ENCODE measurements at places on chromosomes 2 and 18. TPM values are rescaled to one million over a fixed set of nuclear protein-coding genes. Genes with fewer than 3 reads are reported as not detected.

GRCh38 chr2:35228584-35228983 lies 1127.0 kb upstream of the CRIM1 start:
- DNase-seq, result no peak

DNA sequence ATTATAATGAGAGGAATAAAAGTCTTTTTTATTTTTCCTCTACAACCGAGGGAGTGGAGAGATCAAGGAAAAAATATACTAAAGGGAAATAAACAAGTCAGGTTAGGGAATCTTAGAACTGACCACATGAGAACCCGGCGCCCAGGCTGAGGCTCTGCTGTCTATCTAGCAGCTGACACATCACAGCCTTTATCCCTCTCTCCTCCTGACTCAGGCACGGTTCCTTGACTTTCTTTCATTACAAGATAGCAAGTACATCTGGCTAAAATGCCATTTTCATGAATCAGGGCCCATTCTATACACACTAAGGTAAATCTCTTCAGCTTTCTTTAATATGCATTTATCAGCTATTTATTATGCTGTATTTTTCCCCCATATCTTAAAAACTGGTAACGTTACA lies 296.0 kb downstream of the TMX3 start:
- peak; percentile 49 for DNase-seq

- no peak for DNase-seq
Measured at GRCh38 chr2:128369108-128369555, 50.5 kb upstream of the HS6ST1 start.

- no peak for DNase-seq
Measured at GRCh38 chr18:44723411-44723810, 42.7 kb downstream of the SETBP1 start.

- peak; percentile 12 for DNase-seq
Measured at GRCh38 chr2:224405841-224406370, 4.0 kb upstream of the FAM124B start.

GRCh38 chr2:67997903-67998302 lies 64.9 kb downstream of the C1D start:
- peak; percentile 44 for DNase-seq

DNA sequence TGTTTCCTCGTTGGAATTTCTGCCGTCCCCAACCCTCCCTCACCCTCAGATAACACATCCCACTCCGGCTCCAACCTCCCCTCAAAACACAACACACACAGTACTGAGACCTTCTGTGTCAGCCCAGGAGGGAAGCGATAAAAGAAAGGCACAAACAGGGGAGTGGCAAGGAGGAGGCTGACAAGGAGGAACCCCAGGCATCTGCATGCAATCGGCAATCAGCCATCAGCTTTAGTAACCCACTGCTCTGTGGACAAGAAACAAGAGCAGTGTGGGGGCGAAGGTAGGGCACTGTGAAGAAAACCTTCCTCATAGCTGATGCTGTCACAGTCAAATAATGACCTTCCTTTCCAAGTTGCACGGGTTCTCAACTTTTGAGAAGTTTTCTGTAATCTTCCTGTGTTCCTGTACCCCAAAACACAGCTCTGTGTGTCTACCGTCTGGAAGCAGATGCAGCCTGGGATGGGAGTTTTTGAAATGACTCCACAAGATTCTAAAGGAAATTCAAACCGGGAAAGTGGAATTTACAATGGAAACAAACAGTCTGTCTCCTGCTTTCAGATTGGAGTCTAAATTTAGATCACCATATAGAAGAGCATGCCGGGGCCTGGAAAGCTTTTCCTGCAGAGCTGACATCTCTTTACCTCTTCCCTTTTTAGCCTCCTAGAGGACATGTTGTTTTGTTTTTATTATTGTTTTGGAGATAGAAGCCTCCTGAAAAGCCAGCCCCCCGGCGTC lies 16.4 kb upstream of the LPIN2 start:
- no peak for DNase-seq

DNA sequence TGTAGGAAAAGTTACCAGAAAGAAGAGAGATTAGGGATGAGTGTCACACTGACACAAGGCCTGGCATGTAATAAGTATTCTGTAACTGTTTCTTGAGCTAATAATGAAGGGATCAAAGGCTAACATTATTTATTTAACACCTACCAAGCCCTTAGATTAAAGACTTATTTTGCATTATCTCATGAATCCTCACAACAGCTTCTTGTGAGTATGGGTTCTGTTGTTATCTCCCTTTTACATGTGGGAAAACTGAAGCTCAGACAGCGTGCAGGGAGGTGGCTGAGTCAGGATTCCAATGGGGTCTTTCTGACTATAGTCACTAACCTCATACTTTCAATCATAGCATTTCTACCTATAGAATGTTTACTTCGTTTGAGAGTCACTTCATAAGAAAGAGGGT lies 79.0 kb upstream of the PROKR1 start:
- DNase-seq, result no peak

GRCh38 chr2:7665880-7666279 lies 748.7 kb downstream of the RNF144A start:
- DNase-seq, result no peak

DNA sequence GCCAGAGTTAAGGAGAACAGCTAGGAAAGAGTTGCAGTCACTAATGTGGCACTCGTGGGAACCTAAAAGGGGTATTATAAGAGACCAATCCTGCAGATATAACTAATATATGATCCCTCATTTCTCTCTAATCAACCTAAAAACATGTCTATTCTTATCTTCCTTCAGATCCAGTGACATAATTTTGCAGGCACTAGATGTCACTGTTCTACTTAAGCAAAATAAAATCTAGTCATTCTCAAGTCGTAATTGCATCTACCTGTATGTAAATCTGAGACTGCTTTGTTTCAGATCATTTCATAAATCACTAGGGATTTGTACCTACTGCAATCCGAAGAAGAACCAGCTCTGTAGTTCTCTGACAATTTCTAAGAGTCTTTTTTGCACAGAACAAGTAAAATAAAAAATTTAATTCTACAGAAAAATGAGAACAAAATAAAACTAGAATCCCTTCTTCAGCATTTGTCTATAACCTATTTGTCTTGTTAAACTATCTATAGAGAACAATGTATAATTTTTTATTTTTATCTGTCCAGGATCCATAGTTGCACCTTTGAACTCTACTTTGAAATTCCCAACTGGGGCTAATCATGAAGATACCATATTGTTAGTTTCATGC lies 56.5 kb upstream of the ERBB4 start:
- DNase-seq, result peak; percentile 26

GRCh38 chr2:52881606-52882005 lies 886.0 kb upstream of the CHAC2 start:
- DNase-seq, result no peak

- DNase-seq, result no peak
Measured at GRCh38 chr2:26727641-26728561, 35.4 kb downstream of the KCNK3 start.

DNA sequence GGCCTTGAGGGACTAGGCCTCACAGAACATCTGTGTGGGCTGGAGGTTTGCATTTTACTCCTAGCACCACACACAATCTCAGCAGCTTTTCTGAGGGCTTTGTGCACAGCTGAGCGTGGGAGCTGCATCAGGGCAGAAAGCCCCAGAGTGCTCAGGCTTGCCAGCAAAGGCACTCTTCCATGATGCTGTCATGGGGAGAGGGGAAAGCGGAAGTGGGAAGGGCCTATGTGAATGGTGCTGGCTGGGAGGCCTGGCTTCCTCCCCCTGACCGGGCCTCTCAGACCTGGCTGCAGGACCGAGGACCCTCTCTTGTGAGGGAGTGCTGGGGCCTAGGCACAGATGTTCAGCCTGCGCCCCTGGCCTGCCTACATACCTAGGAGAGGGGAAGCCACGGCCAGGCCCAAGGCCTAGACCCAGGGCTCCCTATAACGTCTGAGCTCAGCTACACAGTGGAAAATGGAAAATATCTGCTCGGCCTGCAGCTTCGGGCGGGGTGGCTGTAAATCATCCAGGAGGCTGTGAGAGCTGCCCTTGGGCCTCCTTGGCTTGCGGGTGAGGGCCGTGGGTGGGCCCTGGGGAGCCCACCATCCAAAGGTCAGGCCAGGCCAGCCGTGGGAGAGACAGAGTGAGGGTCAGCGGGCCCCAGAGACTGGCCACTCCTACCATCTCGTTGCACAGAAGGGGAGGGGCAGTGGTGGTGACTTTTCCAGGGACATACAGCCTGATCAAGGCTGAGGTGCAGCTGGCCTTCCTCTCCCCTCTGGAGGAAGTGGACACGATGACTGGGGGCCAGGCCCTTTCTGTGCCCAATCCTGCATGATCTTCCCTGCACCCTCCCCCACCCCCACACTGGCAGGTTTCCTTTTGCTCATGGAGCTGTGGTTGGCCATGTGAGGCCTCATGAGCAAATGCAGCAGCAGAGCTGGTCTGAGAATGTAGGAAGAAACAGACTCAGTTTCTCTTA lies 22.8 kb downstream of the GLI2 start:
- no peak for DNase-seq

- DNase-seq, result no peak
Measured at GRCh38 chr2:228458364-228458763, 276.9 kb upstream of the SPHKAP start.

DNA sequence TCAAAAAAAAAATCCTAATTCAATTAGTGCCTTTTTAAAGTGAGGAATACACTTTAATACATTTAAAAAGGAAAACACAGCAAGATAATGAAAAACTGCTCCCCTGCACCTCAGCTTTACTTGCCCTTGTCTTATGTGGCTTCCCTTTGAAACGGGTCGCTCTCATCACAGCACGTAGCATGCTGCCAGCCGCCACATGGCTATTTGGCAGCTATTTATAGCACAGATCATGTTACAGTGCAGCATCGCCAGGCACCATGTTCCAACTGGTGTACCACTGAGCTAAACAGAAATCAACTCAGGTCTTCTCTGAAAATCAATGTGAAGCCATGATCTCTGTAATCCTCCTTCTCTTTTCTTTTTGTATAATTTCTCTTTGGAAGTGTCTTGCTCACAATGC lies 65.1 kb downstream of the TMEM182 start:
- peak; percentile 69 for DNase-seq

- DNase-seq, result no peak
Measured at GRCh38 chr18:12433829-12434540, 26.3 kb downstream of the PRELID3A start.

- DNase-seq, result no peak
Measured at GRCh38 chr2:16208921-16209320, 268.6 kb downstream of the MYCN start.

- DNase-seq, result no peak
Measured at GRCh38 chr18:53375621-53376020, 848.8 kb downstream of the MBD2 start.

DNA sequence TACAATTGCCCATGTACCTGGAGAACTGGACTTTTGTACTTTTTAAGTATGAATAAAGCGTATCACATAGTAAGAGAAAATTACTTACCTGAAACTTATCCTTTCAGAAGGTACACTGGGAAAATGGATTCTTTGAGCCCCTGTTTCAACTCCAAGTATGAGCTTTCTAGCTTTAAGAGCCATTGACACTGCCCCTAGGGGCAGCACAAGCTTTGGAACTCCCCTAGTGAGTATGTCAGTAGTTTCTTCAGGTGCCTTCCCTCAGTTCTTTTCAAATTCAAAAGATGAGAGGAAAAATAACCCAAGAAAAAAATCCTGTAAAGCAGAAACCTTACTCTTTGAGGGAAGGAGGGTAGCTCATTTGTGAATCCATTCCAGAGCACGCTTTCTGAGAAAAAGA lies 124.1 kb downstream of the MEMO1 start:
- DNase-seq, result peak; percentile 13

- peak; percentile 66 for DNase-seq
Measured at GRCh38 chr2:8680822-8681760, 765 bp upstream of the ID2 start.

- peak; percentile 82 for DNase-seq
Measured at GRCh38 chr2:75560768-75561565, at the start of gene EVA1A. Gene EVA1A, minus strand, starts transcription at chr2:75560939. Its CDS starts 42,799 bp downstream, at chr2:75518140.

- DNase-seq, result peak; percentile 50
Measured at GRCh38 chr2:241017228-241017940, 19.0 kb downstream of the SNED1 start.

DNA sequence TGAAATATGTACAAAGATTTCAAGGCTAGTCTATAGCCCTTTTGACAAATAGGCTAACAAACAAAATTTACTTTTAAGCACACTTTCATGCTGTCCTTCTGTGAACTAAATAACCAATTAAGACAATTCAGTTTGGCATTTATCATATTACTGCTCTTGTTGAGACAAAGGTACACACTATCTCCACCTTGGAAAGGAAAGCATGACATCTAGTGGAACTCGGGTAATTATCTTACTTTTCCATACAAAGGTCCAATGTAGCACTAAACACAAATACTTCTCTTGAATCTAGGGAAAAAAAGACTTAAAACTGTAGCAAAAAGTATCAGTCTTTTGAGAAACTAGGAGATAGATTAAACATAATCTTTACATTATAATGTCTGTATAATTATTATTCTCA lies 125.0 kb upstream of the CD226 start:
- DNase-seq, result peak; percentile 2

GRCh38 chr2:47334356-47335136 lies 68.4 kb upstream of the MSH2 start:
- DNase-seq, result no peak

DNA sequence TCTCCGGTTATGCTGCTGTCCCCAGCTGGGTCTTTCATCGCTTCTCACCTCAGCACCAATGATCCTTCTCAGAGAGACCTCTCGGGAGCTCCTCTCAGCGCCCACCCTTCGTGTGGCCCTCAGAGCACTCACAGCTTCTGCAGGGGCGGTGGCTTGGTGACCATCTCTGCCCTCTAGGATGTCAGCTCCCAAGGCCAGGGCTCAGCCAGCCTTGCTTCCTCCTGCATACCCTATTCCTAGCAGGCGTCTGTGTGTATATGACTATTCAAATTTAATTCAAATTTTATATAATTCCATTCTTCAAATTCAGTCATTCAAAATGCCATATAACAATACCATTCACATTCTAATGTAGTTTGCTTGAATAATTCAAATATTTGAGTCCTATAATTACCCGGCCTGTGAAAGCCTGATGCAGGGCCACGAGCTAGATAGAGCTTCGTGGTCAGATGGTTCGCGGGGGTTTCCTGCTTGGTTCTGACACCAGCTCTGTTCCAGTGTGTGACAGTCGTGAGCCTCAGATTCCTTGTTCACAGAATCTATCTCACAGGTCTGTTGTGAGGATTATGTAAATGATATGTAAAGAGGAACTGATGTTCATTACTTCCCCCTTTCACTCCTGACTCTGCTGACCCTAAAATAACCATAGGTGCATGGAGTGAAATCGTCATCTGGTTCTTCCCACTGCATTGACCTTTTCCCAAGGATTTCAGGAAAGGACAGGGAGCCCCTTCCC lies 94.0 kb upstream of the CNGA3 start:
- no peak for DNase-seq

Gene UXS1
- total RNA-seq, result 15.6 TPM

Gene RBM43
- 5.6 TPM for total RNA-seq

Gene PJVK
- total RNA-seq, result not detected

Gene NEDD4L
- 10.9 TPM for total RNA-seq

Gene DHX57
- total RNA-seq, result 13.5 TPM

Gene MARCHF4
- 0.48 TPM for total RNA-seq

Gene IL36B
- total RNA-seq, result not detected

Gene SCN7A
- not detected for total RNA-seq

Gene LYPD6
- total RNA-seq, result 16.1 TPM

Gene SLC25A52
- not detected for total RNA-seq

Data from RPMI7951 (cell line).